HS-27A (cell line): ENCODE measurements at places on chromosomes 1 and 21.
A peak's percentile ranks its signal among the peaks of the same experiment; 100 is the strongest.

GRCh38 chr1:200364091-200364759 lies 45.6 kb downstream of the ZNF281 start:
- DNase-seq, result no peak

DNA sequence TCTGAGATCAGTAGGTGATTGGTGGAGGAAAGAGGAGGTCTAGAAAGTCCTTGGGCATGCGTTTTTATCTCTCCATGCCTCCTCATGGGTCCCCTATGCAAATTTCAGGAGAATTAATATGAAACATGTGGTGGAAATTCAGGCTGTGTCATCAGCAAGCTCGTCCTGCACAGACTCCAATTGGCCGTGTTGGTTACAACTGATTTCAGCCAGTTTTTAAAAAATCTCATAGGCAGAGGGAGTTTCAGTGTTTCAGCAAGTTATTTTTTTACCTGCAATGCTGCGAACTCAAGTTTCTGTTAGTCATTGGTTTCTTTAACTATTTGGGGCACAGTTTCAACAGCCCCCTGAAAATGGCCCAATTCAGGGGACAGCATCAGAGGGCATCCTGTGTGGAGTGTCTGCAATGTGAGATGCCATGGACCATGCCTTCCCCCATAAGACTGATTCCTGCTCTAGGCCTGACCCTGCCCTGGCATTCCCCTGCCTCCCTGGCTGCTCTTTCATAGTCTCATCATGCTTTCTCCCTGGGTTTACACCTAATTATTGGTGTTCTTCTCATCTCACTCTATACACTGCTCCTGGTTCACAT lies 59.9 kb downstream of the C1orf198 start:
- DNase-seq, result no peak

- no peak for DNase-seq
Measured at GRCh38 chr1:166307261-166308188, 140.7 kb upstream of the FAM78B start.

- DNase-seq, result peak; percentile 47
Measured at GRCh38 chr1:103525114-103525606, 339 bp upstream of the RNPC3 start.

- no peak for DNase-seq
Measured at GRCh38 chr1:172421974-172422604, 1.6 kb downstream of the C1orf105 start.

DNA sequence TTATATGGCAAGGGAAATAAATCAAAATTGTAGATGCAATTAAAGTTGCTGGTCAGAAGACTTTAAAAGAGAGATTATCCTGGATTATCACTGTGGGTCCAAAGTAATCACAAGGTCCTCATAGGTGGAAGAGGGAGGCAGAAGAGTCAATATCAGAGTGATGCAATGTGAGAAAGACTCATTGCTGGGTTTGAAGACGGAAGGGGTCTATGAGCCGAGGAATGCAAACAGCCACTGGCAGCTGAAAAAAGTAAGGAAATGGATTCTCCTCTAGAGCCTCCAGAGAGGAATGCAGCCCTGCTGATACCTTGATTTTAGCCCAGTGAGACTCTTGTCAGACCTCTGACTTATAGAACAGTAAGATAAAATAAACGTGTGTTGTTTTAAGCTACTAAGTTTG lies 59.8 kb upstream of the MUTYH start:
- no peak for DNase-seq

GRCh38 chr1:65813956-65814355 lies 21.3 kb downstream of the PDE4B start:
- DNase-seq, result no peak

DNA sequence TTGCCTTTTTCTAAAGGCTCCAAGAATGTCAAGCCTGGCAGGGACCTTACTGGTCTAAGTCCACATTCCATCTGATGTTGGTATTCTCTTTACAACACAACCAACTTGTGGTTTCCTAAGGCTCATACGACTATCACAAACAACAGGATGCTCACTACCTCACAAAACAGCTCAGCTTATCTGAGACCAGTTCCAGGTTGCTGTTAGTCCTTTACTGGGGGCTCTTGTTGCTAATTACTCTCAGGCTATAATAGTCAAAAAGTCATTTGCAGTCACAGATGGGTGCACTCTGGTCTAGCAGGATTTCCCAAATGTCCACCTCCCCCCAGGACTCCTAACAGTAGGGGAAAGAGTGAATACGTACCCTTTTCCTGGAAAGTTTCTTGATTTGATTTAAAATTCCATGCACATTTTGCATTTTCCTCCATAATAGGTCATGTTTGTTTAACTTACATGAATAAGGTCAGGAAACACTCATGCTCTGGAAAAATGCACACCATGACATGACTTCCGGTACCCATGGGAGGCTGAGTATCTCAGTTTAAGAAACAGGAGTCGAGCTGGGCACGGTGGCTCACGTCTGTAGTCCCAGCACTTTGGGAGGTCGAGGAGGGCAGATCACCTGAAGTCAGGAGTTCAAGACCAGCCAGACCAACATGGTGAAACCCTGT lies 16.0 kb downstream of the LCK start:
- peak; percentile 42 for DNase-seq

DNA sequence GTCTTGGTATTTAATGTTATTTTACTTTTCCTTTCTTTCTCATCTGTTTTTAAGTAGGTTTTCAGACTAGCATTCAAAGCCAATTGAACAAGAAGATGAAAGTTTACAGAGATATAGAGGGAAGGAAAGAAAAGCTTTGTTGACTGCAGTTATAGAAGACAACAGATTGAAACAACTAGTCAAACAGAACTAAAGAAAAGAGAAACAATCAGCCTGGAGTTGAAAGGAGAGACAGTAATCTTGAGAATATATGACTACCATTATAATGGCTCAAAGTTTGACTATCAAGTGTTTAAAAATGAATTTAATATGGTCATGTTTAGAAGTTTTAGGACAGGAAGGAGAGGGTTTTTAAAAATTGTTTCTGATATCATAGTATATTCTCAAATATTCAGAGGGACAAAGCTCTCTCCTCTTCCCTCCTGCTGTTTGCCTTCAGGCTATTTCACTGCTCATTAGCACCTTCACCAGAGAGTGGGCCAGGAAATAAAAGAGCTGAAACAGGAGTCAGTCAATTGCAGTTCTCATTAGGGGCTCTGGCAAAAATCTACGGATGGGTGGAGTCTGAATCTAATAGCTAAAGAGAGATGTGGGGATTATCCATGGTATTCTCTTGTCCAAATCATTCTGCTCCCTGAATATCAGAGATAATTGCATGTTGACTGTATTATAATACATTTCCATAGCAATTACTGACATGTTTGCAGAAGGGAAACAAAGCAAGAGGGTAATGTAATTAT lies 577.8 kb downstream of the BRINP3 start:
- no peak for DNase-seq

- DNase-seq, result no peak
Measured at GRCh38 chr1:183801649-183802048, 3.3 kb upstream of the RGL1 start.

DNA sequence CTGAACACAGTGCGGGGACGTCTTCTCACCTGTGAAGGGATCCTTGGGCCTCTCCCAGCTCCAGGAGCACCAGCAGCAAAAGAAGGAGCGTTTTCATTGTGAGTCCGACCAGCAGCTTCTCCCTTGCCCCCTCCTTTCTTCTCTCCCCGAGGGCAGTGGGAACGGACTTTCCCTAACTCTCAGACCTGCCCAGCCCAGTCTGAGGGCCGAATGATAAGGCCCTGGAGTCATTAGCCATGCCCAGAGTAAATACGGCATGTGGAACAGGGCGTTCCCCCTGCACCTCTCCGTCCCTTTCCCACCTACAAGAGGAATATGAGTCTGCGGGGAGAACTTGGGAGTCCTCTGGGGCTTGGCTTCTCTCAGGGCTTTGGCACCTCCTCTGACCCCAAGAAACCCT lies at the start of gene CTSE:
Gene CTSE (minus strand): TSS at position 201 of the 400 bp plus-strand sequence. CDS start 104 bp downstream, at position 97.
- DNase-seq, result no peak

DNA sequence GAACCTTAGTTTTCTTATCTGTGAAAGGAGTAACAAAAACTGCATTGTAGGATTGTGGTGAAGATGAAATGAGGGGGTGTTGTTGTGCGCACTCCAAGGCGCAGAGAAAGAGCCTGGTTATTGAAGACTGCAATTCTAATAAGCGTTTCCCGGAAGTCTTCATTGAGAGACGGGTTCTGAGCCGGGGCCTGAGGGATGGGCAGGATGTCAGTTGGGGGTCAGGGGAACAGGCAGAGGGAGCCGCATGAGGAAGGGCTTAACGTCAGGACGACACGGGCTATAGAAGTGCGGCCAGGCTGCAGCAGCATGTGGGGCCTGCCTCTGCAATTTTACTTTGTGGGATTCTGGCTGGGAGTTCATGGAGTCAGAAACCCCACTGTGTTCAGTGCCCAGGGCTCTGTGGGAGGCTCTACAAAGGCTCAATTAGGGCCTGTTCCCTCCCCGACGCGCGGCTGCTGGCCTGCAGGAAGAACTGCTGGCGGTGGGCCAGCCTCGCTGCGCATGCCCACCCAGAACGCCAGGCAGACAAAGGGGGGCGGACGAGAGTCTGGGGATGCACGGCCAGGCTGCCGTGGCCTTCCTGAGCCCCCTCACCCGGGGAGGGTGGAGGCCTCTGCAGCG lies 20.7 kb downstream of the TRIM62 start:
- DNase-seq, result no peak

DNA sequence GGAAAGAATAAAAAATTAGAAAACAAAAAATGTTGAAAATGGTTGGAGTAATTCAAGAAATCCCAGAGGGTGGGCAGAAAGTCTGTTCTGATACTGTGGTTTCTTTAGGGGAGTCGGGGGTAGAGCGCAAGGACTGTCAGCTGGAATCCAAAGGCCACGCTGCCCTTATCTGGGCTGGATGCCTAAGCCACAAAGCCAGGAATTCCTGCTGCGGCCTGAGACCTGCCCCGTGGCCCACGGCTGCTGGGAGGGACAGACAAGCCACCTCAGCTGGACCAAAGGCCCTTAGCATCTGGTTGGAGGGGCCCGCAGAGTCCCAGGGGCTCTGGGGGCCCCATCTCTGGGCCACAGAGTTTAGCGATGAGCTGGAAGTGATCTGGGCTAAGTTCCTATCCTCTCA lies 60.2 kb downstream of the DMRTB1 start:
- no peak for DNase-seq

- DNase-seq, result no peak
Measured at GRCh38 chr1:55707196-55707595, 492.0 kb upstream of the USP24 start.

GRCh38 chr1:216005916-216006315 lies 417.3 kb downstream of the USH2A start:
- DNase-seq, result peak; percentile 46

- DNase-seq, result no peak
Measured at GRCh38 chr1:3646596-3646995, 3.3 kb downstream of the WRAP73 start.

- DNase-seq, result no peak
Measured at GRCh38 chr1:231390071-231390470, 32.0 kb downstream of the EGLN1 start.

DNA sequence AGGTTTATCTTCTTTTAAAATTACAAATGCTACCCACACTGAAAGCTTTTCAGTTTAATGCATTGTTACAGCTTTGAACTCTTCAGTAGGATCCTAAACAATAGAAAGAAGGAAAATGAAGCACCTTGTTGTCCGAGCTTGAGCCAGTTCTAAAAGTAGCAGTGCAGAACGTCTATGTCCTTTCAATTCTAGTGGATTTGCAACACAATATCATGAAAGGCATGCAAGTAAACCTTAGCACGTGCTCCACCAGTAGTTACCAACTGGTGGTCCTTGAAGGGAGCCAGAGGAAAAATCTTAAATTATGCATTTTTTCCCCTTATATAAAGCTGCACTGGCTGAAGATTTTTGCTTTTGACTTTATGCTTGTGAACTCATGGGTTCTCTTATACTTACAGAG lies 208.2 kb downstream of the NFIA start:
- no peak for DNase-seq

GRCh38 chr1:204102739-204103430 lies 30.0 kb downstream of the SOX13 start:
- no peak for DNase-seq

DNA sequence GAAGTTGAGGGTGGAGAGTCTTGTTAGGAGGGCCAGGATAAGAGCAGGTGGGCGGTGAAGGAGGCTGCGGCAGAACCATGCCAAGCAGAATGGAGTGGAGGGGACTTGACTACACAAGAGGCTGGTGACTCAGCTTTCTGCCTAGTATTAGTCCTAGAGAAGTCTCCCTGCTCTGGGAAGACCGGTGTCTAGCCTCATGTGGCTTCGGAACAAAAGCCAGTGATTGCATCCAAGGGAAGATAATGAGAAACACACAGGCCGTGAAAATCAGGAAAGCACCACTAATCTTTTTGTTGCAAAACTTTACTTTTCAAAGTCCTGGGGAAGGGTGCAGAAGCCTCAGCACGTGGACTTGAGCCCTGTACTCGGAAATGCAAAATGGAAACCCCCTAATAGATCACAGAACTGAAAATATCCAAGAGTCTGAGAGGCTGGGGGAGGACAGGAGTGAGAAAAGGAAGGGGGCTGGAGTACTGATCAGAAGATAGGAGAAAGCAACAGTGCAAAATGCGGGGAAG lies 31.4 kb downstream of the DDR2 start:
- DNase-seq, result no peak

- DNase-seq, result no peak
Measured at GRCh38 chr1:179883040-179883744, 1.1 kb downstream of the TOR1AIP1 start.

DNA sequence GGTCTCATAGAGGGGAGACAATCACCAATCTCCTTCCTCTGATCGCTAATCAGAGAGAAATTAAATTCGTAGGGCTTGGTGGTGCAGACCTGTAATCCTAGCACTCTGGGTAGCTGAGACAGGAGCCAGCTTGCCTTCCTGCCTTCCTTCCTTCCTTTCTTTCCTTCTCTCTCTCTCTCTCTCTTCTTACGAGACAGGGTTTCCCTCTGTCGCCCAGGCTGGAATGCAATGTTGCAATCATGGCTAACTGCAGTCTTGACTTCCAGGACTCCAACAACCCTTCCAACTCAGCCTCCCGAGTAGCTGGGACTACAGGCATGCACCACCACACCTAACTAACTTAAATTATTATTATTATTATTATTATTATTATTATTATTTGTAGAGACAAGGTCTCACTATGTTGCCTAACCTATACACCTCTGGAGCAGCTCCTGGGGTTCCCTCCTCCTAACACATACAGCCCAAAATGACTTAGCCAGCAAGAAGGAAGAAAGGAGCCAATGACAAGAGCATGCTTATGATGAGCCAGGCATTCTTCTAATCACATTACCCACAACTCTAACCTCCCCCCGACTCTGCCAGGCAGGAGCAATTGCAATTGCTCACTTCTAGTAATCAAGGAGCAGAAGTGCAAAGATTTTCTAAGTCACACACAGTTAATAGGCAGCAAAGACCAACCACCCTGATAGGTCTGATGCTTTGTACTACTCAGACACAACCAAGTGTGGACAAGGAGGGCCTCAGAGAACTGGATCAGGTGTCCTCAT lies 105.4 kb upstream of the F3 start:
- no peak for DNase-seq

DNA sequence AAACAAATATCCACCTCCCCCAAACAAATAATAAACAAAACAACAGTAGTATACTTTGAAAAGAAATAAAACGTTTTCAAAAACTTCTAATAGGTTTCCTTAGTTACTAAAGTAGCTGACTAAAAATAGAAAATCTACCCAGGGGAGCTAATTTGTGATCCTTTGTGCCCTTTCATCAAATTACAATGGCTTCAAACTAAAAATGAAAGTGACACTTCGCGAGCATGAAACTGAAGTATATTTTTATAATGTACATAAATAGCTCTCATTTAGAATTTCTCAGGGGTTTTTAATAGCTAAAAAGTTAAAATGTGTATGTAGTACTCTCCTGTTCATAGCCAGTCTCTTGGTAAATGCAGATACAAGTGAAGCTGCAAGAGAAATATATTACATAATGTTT lies 78.4 kb downstream of the BRINP3 start:
- no peak for DNase-seq

- DNase-seq, result no peak
Measured at GRCh38 chr1:222644636-222644980, 26.7 kb downstream of the MIA3 start.

GRCh38 chr1:225973158-225973557 lies 26.0 kb downstream of the SDE2 start:
- DNase-seq, result no peak
